ENCODE measurements at places on chromosomes 11 and 22. TPM values are rescaled to one million over a fixed set of nuclear protein-coding genes. Genes with fewer than 3 reads are reported as not detected.

The LRRN4CL gene
- 31.6 TPM for total RNA-seq

The SMC1B gene
- 0.04 TPM for total RNA-seq

The DDX17 gene
- total RNA-seq = 346 TPM

The ZNF215 gene
- 0.89 TPM for total RNA-seq

GRCh38 chr22:40967111-40967760 lies 16.1 kb downstream of the RBX1 start:
- H3K27ac ChIP-seq = no peak overlapping the region
- peaks cover 65% of the 10 kb centered on the region for H3K36me3 ChIP-seq
- no peak for DNase-seq
- H3K4me3 ChIP-seq = no peak overlapping the region
- H3K27me3 ChIP-seq = no peaks in the 10 kb centered on the region

GRCh38 chr11:46102843-46103242 lies 18.4 kb downstream of the PHF21A start:
- no peak overlapping the region for H3K27ac ChIP-seq
- no peaks in the 10 kb centered on the region for H3K36me3 ChIP-seq
- H3K27me3 ChIP-seq = no peaks in the 10 kb centered on the region
- H3K4me3 ChIP-seq = no peak overlapping the region
- no peaks in the 10 kb centered on the region for H3K4me1 ChIP-seq
- DNase-seq = no peak

DNA sequence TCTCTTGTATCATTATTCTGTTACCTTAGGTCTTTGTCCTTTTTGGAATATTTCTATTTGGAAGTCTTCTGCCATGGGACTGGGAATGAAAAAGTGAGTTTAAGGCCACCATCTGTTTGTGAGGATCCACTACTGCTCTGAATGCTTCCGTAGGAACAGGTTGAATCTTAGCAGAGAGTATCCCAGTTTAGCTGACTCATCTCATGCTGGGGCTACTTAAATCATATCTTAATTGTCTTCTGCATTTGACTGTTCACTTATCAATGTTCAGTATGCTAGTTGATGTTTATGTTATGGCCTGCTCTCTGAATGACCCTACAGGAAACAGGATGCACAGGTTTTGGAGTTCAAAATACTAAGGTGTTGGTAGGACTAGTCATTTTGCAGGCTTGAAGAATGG lies 1.4 kb upstream of the OR52I2 start:
- H3K36me3 ChIP-seq = no peaks in the 10 kb centered on the region
- H3K4me3 ChIP-seq = no peak overlapping the region
- H3K27me3 ChIP-seq = no peaks in the 10 kb centered on the region
- no peak overlapping the region for H3K27ac ChIP-seq
- H3K4me1 ChIP-seq = no peaks in the 10 kb centered on the region
- no peak for DNase-seq

DNA sequence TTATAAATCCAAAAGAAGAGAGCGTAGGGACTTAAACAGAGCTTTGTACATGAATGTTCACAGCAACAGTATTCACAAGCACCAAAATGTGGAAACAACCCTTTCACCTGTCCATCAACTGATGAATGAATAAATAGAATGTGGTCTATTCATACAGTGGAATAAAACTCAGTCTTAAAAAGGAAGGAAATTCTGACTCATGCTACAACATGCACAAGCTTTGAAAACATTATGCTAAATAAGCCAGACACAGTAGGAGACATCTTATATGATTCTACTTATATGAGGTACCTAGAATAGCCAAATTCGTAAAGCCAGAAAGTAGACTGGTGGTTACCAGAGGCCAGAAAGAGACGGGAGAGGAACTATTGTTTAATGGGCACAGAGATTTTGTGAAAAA lies 74.3 kb downstream of the SHANK2 start:
- DNase-seq = no peak
- no peak overlapping the region for H3K27ac ChIP-seq
- H3K27me3 ChIP-seq = peaks cover 4% of the 10 kb centered on the region
- no peak overlapping the region for H3K4me3 ChIP-seq

DNA sequence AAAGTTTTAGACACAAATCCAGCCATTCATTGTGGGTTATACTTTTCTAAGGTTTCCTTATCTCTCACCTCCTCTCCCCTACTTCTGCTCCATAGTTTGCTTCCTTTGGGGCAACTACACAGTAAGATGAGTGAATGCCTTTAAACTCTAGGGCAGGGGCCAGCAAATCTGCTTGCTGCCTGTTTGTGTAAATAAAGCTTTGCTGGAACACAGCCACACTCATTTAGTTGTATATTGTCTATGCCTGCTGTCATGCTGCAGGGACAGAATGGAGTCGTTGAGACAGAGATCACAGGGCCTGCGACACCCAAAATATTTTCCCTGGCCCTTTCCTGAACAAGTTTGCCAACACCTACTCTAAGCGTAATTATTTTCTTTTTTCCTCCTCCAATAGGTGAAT lies 58.7 kb downstream of the TECTA start:
- no peaks in the 10 kb centered on the region for H3K27me3 ChIP-seq
- H3K36me3 ChIP-seq = no peaks in the 10 kb centered on the region
- no peak overlapping the region for H3K27ac ChIP-seq
- H3K4me3 ChIP-seq = no peak overlapping the region
- no peak for DNase-seq

GRCh38 chr22:30044881-30045493 lies 35.3 kb upstream of the HORMAD2 start:
- peaks cover 6% of the 10 kb centered on the region for H3K4me1 ChIP-seq
- peak; percentile 42 for DNase-seq
- no peaks in the 10 kb centered on the region for H3K36me3 ChIP-seq
- peak overlapping the region; percentile 62 for H3K27ac ChIP-seq
- peaks cover 3% of the 10 kb centered on the region for H3K27me3 ChIP-seq

GRCh38 chr22:27310966-27311697 lies 490.4 kb downstream of the MN1 start:
- H3K4me1 ChIP-seq = peaks cover 40% of the 10 kb centered on the region
- H3K27ac ChIP-seq = no peak overlapping the region
- peak; percentile 41 for DNase-seq

DNA sequence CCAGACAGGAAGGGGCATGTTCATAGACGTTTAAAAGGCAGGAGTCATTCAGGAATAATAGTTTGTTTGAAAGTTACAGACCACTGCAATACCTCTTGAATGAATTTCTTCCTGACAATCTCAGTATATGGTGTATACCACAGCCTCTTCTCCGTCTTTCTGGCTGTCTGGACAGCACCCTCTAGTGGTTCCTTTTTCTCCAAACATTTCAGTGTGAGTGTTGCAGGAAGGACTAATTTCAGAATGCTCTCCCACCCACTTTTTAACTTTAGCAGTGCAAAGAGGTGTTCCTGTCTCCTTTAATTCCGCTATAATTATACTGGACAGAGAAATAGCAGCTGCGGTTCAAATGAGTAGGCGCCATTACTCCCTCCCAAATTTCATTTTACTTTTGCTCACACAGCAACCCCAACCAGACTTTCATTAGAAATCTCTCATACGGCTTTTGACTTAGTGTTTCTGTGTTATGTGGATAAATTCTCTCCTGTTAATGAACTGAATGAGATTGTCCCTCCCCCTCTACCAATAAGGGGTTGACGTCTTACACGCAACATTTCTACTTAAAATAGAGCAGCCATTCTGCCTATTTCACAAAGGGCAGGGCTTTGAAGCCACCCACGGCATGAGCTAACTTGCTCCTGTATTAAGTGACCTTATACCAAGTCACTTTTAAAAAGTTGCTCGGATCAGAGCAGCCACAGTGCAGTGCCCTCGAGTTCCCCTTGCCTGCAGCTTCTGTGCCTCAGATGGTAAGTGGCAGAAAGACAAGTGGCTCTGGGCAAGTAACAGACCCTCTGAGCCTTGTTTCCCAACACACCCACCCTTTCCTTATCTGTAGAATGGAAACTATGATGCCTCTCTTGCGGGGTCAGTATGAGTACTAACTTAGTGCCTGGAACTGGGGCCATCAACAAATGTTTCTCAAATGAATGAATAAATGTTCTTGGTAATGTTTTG lies 368.6 kb downstream of the OPCML start:
- no peak overlapping the region for H3K27ac ChIP-seq
- DNase-seq = peak; percentile 71
- H3K4me3 ChIP-seq = no peak overlapping the region
- peaks cover 4% of the 10 kb centered on the region for H3K27me3 ChIP-seq
- no peaks in the 10 kb centered on the region for H3K36me3 ChIP-seq
- H3K4me1 ChIP-seq = no peaks in the 10 kb centered on the region

- no peak overlapping the region for H3K27ac ChIP-seq
- H3K4me1 ChIP-seq = no peaks in the 10 kb centered on the region
- peaks cover 8% of the 10 kb centered on the region for H3K27me3 ChIP-seq
- H3K36me3 ChIP-seq = no peaks in the 10 kb centered on the region
- no peak overlapping the region for H3K4me3 ChIP-seq
Measured at GRCh38 chr22:23357053-23357452, 176.7 kb downstream of the BCR start.

GRCh38 chr22:35882211-35883030 lies 146.2 kb downstream of the RBFOX2 start:
- H3K4me1 ChIP-seq = peaks cover 19% of the 10 kb centered on the region
- peak overlapping the region; percentile 59 for H3K27ac ChIP-seq
- H3K4me3 ChIP-seq = no peak overlapping the region
- no peaks in the 10 kb centered on the region for H3K27me3 ChIP-seq

- peaks cover 8% of the 10 kb centered on the region for H3K36me3 ChIP-seq
- DNase-seq = no peak
- no peak overlapping the region for H3K4me3 ChIP-seq
Measured at GRCh38 chr11:17294033-17294432, 17.5 kb downstream of the NUCB2 start.

DNA sequence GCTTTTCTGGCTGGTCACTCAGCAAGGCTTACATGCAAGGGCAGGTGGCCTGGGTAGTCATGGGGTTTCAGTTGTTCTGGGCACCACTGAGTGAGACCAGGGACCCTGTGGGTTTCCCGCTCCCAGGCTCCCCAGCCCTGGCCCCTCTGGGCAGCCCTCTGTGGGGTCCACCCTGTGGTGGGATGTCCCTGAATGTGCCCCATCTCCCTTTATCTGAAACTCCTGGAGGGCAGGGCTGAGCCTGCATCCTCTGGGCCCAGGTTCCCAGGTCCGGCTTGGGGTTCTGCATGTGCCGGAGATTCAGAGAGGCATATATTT lies 1041.0 kb downstream of the BRD1 start:
- H3K4me1 ChIP-seq = peaks cover 6% of the 10 kb centered on the region
- H3K36me3 ChIP-seq = no peaks in the 10 kb centered on the region
- H3K4me3 ChIP-seq = no peak overlapping the region

DNA sequence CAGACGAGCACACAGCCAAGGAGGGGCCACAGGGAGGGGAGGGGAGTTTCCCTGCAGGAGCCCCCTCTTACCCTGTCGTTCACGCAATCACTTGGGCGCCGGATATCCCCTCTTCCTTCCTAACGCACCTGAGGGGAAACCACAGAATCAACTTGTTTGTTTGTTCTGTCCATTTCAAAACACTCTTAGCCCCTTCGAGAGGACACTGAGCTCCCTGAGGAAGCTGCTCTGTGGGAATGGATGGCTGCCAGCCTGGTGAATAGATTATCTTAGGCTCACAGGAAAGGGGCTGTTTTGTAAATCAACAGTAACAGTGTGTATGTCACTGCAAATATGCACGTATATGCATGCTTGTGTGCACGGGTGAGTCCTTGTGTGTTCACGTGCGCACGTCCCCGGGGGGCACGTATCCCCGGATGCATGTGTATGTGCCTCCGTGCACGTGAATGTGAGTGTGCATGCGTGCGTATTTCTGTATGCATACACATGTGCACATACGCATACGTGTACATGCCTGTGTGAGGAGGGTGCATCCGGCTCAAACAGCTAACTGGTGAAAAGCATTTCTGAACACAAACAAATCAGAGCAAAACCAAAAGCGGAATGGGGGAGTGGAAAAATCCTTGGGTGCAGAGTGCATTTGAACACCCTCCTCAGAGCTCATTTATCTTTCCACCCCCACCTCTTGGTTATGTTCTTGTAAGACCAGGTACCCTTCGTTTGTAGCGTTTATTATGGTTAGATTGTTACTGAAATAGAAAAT lies 7.2 kb downstream of the ARSA start:
- peak overlapping the region; percentile 2 for H3K27ac ChIP-seq
- H3K4me1 ChIP-seq = peaks cover 12% of the 10 kb centered on the region
- peaks cover 13% of the 10 kb centered on the region for H3K27me3 ChIP-seq
- DNase-seq = no peak
- no peaks in the 10 kb centered on the region for H3K36me3 ChIP-seq

DNA sequence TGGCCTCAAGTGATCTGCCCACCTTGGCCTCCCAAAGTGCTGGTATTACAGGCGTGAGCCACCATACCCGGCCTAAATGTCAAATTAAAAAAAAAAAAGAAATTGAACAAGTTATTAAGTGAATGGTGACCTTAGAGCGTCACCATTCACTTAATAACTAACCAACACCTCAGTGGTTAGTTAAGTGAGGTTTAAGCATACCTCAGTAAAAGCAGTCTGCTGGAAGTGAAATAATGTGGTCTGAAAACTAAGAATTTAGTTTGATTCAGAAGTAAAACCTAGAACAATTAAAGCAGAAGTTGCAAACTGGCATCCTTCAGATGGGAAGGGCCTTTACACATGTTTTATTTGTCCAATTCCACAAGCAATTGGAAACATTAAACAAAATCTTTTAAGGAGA lies 71.5 kb downstream of the FCHSD2 start:
- H3K36me3 ChIP-seq = no peaks in the 10 kb centered on the region
- DNase-seq = no peak
- H3K27me3 ChIP-seq = no peaks in the 10 kb centered on the region
- H3K4me3 ChIP-seq = no peak overlapping the region

GRCh38 chr22:19916006-19916405 lies 25.6 kb upstream of the COMT start:
- H3K36me3 ChIP-seq = peaks cover 54% of the 10 kb centered on the region
- H3K4me3 ChIP-seq = no peak overlapping the region
- no peaks in the 10 kb centered on the region for H3K27me3 ChIP-seq
- no peak overlapping the region for H3K27ac ChIP-seq
- DNase-seq = no peak

GRCh38 chr11:133197425-133197824 lies 334.9 kb downstream of the OPCML start:
- no peak for DNase-seq
- H3K27ac ChIP-seq = no peak overlapping the region

DNA sequence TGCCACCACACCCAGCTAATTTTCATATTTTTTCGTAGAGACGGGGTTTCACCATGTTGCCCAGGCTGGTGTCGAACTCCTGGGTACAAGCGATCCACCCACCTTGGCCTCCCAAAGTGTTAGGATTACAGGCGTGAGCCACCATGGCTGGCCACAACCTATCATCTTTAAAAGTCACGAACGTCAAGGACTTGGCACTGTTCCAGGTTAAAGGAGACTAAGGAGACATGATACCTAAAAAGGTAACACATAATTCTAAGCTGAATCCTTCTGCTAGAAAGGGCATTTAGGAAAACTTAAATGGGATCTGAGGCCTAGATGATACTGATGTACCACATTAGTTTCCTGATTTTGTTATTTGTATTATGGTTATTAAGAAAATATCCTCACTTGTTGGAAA lies 43.3 kb upstream of the SYT9 start:
- no peaks in the 10 kb centered on the region for H3K36me3 ChIP-seq
- no peak for DNase-seq
- H3K27ac ChIP-seq = no peak overlapping the region
- H3K4me3 ChIP-seq = no peak overlapping the region

Data from muscle of leg (tissue), 16 donors.